ENCODE measurements at places on chromosomes 1 and 21.

DNA sequence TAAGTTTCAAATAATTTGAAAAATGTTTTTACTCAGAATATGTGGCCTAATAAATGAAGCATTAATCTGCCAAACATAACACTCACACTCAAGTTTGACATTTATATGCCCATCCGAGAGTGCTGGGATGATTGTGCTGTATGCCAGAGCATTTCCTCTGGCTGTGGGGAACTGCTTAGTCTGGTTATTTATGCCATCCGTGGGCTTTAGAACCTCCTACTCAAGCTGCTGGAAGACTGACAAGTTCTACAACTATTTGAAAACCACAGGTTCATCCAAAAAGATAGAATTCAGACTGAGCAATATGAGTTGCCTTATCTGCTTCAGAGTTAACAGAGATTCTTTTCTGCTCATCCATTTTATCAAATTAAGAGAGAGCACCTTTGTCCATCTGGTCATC is 25.9 kb downstream of the PCNX2 start:
- DNase-seq, result no peak

- no peak for DNase-seq
These were observed 26.8 kb upstream of the ABCB10 start for GRCh38 chr1:229585338-229585737.

- no peak for DNase-seq
These were observed 2603.7 kb upstream of the TPTE start for GRCh38 chr21:7917729-7918128.

GRCh38 chr1:183070923-183071618 is 47.9 kb downstream of the LAMC1 start:
- DNase-seq, result no peak

DNA sequence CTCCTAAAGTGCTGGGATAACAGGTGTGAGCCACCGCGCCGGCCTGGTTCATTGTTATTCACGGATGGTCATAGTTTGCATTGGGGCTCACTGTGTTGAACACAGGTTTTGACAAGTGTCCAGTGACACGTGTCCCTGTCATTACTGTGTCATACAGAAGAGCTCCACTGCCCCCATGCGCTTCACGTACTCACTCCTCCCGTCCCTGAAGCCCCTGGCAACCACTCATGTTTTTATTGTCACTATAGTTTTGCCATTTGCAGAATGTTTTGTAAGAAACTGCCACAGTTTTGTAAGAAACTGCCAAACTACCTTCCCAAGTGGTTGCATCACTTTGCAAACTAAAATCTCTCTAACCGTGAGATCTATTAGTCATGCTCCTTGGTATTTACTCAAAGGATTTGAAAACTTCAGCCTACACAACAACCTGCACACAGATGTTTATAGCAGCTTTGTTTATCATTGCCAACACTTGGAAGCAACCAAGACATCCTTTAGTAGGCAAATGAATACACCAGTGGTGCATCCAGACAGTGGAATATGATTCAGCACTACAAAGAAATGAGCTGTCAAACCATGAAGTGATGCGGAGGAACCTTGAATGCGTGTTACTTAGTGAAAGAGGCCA is 163.2 kb upstream of the COL6A1 start:
- DNase-seq, result no peak

- no peak for DNase-seq
These were observed 126.2 kb downstream of the EPHB2 start for GRCh38 chr1:22836850-22837249.

GRCh38 chr1:210655511-210655910 is 326.8 kb downstream of the HHAT start:
- no peak for DNase-seq

DNA sequence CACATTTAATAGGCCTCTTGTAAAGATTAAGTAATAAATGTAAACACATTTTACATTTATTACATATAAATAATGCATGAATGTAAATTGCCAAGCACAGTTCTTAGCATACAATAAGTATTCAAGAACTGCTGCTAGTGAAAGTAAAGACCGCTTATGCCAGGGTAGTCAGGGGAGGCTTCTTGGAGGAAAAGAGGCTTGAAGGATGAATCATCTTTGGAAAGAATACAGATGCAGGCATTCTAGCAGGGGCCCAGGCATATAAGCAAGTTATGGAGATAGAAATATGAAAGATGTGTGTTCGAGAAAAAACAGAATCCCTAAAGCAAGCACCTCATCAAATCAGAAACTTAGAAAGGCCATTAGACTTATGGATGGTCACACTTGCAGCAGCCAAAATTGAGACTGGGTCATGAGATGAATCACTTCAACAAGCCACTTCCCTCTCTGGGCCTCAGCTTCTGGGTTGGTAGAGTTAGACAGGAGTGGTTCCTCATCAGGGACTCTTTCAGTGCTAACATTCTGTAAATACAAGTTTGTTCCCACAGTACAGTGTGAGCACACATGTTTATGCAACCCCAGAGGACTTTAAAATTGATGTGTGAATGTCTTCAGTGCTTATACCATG is 79.8 kb upstream of the ROR1 start:
- DNase-seq, result no peak

GRCh38 chr1:161439280-161440232 is 65.7 kb upstream of the FCGR2A start:
- no peak for DNase-seq

- DNase-seq, result no peak
These were observed 3.6 kb upstream of the RERE start for GRCh38 chr1:8821084-8821483.

DNA sequence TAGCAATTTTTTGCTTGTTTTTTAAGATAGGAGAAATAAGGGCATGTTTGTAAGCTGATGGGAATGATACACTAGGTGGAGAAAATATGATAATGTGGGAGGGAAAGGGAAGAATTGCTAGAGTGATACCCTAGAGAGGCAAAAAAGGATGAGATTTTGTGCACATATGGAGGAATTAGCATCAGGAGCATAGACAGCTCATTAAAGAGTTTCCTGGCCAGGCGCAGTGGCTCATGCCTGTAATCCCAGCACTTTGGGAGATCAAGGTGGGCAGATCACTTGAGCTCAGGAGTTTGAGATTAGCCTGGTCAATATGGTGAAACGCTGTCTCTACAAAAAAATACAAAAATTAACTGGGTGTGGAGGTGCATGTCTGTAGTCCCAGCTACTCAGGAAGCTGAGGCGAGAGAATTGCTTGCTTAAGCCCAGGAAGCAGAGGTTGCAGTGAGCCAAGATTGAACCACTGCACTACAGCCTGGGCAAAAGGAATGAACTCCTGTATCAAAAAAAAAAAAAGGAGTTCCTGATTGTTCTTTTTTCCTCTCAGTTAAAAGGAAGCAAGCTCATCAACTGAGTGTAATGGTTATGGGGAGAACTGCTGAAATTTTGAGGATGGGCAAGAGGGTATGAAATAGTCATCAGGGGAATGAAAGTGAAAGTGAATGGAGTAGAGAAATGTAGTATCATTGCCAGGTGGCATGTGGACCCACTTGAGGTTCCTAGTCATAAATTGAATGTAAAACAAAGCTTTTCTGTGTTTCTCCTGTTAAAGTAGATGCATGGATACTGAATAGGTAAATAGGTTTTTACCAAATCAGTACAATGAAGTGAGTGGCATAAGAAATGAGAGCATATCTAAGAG is 35.5 kb downstream of the SH3GLB1 start:
- no peak for DNase-seq

DNA sequence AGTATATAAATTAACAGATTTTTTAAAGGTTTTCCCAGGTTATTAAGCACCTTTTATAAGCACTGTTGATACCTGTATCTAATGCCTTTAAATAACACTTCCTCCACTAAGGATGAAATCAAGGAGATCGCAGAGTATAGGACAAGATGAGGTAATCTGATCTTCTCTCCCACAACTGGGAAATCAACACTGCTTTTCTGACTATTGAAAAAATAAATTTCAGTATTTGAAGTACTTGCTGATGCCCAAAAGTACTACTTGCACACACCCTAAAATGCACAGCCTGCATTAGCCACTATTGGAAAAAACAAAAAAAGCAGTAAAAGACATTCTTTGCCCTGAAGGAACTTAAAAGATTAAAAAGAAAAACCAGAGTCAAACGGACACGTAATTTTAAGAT is 48.6 kb downstream of the PUM1 start:
- DNase-seq, result no peak

DNA sequence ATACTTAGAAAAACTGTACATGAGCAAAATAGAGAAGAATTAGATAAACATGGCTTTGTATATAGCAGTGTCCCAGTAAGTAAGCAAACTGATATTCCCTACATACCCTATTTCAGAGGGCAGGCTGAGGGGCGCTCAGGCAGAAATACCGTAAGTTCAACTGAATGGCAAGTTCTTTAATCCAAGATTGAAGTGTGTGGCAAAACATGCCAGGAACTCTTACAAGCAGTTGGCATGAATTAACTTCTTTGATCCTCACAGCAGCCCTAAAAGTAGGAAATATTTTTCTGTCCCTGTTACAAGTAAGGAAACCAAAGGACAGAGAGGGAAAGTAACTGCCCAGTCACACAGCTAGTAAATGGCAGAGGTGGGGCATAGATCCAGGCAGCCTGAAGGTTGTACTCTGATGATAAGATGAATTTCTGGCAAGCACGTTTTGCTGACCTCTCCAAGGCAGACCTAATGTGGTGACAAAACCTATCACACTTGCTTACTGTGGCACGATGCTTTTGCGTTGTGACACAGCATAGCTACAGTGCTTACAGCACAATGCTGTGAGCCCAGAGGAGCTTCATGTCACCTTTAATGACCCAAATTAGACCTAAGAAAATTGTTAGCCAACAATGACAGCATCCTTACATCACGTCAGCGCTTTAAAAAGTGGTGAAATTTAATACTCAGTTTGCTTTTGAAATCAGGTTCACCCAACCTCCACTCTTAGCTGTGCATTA is 35.0 kb upstream of the THEM4 start:
- peak; percentile 54 for DNase-seq

- DNase-seq, result no peak
These were observed 36.3 kb downstream of the SDCCAG8 start for GRCh38 chr1:243292117-243292516.

DNA sequence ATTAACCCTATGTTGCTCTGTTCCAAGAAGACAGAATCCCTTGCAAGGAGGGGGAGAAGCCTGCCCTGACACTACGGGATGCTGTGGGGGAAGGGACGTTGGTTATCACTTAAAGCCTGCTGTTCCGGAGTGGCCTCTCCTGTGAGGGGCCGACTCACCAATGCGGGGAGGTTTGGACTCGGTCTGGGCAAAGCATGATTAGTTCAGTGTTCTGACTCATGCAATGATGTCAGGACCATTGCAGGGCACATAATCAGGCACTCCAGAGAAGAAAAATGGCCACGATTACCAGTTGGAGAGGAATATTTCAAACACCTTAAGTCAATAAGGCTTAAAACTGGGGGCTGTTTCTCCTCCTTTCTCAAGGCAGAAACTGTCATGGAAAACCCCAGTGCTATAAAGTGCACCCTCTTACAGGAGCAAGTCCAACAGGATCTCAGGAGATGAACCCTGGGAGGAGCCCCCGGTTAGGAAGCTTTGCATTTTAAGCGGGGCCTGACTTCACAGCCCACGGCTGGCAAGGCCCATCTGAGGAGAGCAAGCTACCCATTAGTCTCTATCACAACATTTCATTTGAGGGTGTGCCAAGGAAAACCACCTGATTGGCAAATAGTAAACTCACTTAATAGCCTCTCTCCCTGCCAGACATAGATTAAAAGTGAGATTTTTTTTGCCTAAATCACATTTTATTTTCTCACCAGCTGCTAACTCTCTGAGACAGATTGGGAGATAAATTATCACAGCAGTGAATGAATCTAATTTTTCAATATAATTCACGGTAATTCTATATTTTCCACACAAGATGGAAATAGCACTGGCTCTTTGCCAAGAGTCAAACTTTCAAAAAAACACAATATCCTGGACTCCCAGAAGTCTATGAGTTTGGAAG is 202.5 kb downstream of the C1orf94 start:
- DNase-seq, result no peak

DNA sequence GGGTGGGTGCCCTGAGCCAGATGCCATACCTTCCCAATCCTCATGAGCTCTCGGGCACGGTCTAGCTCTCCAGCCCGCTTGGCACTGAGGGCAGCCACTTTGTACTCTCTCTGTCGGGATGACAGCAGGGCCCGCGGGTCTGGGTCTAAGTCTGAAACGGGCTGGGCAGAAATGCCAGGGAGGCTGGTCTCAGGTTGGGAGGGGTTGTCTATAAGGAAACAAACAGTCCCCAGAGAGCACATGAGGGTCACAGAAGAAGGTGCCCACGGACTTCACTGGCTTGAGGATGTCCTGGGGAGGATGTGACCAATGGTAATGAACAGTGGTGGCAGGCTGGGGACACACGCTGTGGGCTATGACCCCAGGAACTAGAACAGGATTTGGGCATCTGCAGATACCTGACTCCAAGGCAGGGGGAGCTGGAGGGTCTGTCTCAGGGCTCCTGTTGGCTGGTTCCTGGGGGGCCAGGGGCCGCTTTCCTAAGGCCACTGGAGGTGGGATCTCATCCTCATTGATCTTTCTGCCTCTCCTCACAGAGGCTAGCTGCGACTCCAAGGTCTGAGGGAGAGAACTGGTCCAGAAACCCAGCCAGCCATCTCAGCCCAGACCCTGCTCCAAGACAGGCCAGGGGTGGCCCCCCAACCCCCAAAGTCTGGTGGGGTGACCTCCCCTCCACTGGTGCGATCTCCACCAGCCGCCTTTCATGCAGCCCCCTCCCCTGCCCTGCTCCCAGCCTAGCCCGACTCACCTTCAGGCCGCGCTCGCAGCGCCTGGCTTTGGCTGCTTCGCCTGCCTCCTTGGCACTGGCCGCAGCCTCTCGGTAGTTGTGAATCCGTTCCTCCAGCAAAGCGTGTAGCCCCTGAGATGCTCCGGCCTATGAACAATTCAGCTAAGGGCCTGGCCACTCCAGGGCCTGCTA is 6.1 kb downstream of the CC2D1B start:
- DNase-seq, result no peak

GRCh38 chr1:206497774-206498173 is 9.6 kb upstream of the RASSF5 start:
- DNase-seq, result no peak

DNA sequence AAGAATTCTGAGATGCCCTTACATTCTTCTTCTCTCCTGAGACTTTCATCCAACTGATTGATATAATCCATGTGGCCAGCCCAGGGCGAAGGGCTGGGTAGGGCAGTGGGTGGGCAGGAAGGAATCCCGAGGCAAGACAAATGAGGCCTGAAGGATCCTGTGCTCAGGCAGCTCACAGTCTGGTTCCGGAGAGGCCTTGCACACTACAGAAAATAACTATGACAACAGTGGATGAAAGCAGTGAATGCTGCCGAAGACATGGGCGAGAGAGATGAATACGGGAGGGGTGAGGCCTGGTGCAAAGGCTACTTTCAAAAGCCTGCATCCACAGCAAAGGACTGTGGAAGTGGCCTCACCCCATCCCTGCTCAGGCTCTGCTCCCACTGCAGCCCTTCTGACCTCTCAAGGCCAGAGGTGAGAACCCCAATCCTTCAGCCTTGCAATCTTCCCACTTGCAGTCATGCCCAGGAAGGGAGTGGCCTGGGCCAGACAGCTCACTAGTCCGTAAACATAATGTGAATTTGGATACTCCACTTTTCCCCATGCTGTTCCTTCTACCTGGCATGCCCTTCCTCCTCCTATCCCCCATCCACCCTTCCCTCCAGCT is 183.7 kb upstream of the EDN2 start:
- no peak for DNase-seq

Measured in CD4-positive, alpha-beta T cell treated with Interferon alpha-2 for 1 hour (primary cell).